ENCODE measurements at places on chromosomes 16 and 17.
A peak's percentile ranks its signal among the peaks of the same experiment; 100 is the strongest.

- DNase-seq = peak; percentile 66
These were observed 11.8 kb downstream of the SYT17 start for GRCh38 chr16:19179546-19180490.

- no peak for DNase-seq
These were observed 5.4 kb upstream of the STAC2 start for GRCh38 chr17:39231091-39231561.

- DNase-seq = no peak
These were observed 11.8 kb downstream of the SREBF1 start for GRCh38 chr17:17824783-17825614.

GRCh38 chr17:45918241-45918745 is 23.9 kb downstream of the MAPT start:
- no peak for DNase-seq

DNA sequence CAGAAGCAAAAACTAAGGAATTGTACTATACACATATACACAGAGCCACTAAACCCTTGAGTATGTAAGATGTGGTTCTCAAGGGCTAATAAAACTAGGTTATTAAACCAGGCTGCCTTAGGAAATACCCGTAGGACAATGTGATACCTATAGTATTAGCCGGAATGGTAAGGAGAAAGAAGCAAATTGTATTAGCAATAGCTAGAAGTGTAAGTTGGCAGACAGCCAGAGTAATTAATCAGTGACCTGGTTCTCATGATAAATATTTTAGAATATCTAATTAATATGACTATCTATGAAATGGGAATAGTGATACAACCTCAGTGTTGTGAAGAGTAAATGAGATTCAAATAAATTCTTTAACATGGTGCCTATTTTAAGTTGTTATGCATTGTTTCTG is 18.6 kb downstream of the GDPD1 start:
- DNase-seq = no peak

GRCh38 chr16:55434000-55434399 is 45.0 kb upstream of the MMP2 start:
- DNase-seq = no peak

GRCh38 chr17:63274146-63274545 is 172.0 kb downstream of the CYB561 start:
- DNase-seq = no peak

- DNase-seq = no peak
These were observed 178.7 kb downstream of the SNX29 start for GRCh38 chr16:12155235-12155634.

DNA sequence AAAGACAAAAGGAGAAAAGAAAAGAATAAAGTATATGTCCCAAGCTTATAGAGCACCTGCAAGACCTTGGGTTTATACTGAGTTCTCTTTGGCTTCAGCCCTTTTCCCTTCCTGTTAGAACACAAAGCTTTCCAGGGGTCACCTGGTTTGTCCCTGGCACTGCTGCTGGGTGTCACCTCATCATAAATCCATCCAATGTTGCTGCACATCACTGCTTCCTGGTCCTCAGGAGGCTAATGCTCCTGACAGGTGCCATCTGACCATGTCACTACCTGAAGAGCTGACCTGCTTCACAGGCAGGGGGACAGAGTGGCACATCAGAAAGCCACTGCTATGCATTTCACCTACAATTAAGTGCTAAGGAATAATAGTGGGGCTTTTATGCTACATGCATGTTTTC is 164.6 kb upstream of the ELAC2 start:
- no peak for DNase-seq

DNA sequence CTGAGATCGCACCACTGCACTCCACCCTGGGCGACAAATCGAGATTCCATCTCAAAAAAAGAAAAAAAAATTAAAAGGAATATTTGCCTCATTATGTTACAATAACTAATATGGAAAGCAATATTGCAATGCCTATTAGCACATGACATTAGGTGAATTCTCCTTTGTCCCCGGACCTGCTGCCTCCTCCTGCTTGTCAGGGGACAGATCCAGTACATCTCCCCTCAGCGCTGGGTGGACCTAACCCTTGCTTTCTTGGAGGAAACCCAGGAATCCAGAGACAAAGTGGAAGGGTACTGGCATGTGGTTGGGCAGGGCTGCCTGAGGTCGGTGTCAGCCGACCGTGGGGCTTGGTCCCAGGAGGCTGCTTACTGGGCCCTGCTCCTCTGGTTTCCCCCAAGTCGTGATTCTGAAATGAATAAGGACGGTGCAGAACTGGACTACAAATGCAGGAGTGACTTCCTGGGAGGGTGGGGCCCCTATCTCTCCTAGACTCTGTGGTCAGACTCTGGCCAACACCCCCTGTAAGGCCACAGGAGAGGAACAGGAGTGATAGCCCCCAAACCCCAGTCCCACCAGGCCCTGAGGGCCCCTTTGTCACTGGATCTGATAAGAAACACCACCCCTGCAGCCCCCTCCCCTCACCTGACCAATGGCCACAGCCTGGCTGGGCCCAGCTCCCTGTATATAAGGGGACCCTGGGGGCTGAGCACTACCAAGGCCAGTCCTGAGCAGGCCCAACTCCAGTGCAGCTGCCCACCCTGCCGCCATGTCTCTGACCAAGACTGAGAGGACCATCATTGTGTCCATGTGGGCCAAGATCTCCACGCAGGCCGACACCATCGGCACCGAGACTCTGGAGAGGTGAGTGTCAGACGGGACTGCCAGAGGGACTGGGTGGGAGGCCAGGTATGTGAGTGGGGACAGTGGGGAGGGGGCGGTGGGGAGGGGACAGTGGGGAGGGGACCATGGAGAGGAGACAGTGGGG is at the start of gene HBZ:
HBZ (plus strand) TSS at position 504 of the 988 bp plus-strand sequence; CDS start at position 770, 266 bp downstream.
- no peak for DNase-seq

DNA sequence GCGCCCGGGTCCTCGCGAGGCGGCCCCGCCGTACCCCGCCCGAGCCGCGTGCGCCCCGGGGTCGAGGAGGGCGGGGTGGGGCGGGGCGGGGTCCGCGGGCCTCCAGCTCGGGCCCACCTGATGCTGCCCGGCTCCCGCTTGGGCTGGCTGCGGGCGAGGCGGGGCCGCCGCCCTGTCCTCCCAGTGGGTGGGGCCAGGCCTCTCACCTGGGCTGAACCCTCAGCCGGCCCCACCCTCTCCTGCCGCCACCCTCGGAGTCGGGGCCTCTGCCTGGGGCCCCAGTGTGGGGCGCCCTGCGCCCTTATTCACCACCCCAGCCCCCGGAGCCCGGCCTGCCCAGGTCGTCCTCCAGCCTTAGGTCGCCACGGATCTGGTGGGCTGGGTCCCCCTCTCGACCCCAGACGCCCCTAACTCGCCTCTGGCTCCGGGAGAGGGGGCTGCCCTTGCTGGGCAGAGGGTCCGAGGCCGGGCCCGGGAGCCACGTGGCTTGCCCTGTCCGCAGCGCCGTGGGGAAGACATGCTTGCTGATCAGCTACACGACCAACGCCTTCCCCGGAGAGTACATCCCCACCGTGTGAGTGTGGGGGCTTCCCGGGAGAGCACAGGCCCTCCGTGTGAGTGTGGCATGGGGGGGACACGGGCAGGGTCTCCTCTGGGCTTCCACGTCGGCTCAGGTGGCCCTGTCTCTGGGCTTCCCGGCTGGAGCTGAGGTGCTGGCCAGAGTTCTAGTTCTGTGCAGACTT is 578 bp downstream of the RAC3 start:
- peak; percentile 67 for DNase-seq

GRCh38 chr16:69593751-69594255 is 28.0 kb downstream of the NFAT5 start:
- DNase-seq = no peak

DNA sequence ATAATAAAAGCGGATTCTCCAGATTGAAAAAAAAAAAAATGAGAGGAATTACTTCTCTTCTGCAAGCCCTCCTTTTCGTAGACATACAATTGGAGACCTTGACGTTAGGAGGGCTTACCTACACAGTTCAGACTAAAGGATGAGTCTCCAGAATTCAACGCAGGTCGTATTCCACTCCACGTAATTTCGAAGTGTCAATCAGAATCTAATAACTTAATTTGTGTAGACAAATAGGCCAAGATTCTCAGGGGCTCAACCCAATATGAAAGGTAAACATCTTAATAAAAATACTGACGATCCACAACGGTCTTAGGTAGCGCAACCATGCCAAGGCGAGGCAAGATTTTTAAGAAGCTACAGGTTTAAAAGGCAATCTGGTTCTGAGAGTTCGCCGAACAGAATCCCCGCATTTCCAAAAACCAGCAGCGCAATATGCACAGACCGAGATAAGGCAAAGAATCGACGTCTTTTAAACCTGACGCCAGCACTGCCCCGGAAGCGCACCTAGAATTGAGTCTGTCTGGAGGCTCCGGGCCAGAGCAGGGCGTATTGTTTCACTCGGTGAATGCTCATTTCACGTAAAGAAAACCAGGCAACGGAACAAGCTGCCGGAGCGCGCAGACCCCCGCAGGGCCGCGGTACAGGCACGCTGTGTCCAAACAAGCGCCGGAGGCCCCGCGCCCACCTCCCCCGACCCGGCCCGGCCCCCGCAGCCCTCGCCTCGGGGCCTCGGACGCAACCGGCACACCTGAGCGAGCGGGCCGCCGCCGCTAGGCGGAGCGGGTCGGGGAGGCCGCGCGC is 623 bp downstream of the MBTPS1 start:
- no peak for DNase-seq

- no peak for DNase-seq
These were observed 43.5 kb upstream of the VPS4A start for GRCh38 chr16:69267633-69268032.

GRCh38 chr17:2086306-2086705 is 31.4 kb downstream of the HIC1 start:
- no peak for DNase-seq

GRCh38 chr16:83940630-83941378 is 12.2 kb upstream of the OSGIN1 start:
- DNase-seq = no peak

- no peak for DNase-seq
These were observed 86.6 kb downstream of the PLXDC1 start for GRCh38 chr17:39064819-39065218.

GRCh38 chr17:40718930-40719329 is 15.4 kb upstream of the KRT24 start:
- no peak for DNase-seq

GRCh38 chr16:81873843-81874752 is 95.0 kb downstream of the PLCG2 start:
- DNase-seq = peak; percentile 50

DNA sequence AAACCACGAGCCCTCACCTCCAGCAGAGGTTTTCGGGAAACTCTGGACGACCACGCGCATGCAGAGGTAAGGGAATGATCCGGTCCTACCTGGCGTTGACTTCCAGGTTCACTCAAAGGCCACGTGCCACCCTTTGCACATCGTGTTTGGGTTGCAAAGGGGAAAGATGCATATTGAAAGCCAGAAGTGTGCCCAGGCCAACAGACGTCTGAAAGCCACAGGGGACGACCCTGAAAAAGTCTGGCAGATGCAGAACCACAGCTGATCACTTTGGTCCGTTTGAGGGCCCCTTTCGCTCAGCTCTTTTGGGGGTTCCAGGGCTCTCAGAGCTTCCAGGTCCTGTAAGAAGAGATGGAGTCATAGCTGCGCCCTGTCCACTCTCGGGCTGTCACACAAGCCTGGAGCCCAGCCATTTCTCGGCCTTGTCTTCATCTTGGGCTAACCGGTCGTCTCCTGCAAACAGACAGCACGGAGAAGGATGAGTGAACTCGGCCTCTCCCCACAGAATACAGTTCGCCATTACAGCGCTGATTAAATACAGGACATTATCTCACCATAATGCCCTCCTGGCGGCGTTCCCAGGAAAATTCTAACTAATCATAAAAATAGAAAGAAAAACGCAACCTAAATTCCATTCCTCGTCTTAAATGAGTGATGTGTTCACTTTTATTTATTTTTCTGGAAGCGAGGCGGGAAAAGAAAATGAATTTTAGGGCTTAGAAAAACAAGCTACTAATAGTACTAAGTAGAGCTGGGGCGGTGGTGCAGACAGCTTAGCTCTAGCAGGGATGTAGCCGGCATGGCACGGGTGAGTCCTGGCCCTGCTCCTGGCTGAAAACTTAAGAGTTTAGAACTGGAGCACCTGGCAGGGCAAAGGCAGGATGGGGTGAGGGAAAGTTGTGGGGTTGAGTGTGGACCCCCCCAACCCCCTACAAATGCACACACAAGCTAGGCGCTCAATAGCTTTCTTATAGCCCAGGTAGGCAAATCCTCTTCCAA is 45.5 kb upstream of the ZFHX3 start:
- no peak for DNase-seq

DNA sequence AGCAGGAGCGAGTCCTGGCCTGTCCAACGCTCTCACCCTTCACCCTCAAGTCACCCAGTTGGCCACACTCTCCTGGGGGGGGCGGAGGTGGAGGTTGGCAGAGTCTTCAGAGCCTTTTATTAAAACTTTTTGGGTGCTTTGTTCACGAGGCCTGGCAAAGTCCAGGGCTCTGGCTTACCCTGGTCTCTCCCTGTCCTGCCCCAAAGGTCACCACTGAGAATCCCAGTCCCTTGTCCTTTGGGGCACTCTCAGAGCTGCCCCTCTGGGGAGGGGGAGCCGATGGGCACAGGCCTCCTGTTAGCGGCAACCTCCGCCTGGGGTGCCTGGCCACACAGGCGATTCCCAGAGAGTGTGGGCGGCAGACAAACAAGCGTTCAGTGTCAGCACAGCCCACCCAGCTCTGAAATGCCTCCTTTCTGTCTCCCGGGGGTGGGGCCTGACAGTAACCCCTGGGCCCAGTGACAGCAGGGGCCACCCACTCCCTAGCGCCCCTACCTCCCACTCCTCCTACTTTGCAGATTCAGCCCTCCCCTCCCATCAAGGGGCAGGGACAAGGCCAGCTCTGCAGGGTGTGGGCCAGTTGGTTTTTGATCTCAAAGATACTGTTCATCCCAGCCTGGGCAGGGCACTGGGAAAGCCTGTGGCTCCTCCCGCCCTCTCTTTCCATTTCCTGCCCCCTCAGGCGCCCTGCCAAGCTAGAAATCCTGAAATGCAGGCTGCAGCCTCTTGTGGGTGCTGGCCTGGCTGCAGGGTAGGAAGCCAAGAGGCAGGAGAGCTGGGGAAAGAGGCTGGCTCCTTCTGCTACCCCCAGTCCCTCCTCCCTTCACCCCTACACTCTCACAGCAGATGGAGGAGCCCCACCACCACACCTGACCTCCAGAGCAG is 36.6 kb upstream of the EMP2 start:
- no peak for DNase-seq

- DNase-seq = no peak
These were observed 259.8 kb downstream of the GRIN2A start for GRCh38 chr16:9922441-9922840.

DNA sequence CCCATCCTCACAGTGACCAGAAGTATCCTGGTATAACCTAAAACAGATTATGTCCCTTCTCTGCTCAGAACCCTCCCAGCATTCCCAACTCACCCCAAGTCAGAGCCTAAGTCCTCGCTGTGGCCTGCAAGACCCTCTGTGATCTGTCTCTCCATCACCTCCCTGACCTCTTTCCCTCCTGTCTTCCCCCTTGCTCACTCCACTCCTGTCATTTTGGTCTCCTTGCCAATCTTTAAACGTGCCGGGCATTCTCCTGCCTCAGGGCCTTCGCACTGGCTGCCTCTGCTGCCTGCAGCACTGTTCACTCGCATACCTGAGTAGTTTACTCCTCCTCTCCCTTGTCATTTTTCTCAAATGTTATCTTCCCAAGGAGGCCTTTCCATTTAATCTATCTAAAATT is 97.7 kb downstream of the GSG1L start:
- no peak for DNase-seq
